ENCODE measurements at places on chromosomes 5 and 9. TPM values are rescaled to one million over a fixed set of nuclear protein-coding genes. Genes with fewer than 3 reads are reported as not detected.

The RNF183 gene
- not detected for total RNA-seq

The NSG2 gene
- 0.60 TPM for total RNA-seq

The PCDH12 gene
- 0.57 TPM for total RNA-seq

DNA sequence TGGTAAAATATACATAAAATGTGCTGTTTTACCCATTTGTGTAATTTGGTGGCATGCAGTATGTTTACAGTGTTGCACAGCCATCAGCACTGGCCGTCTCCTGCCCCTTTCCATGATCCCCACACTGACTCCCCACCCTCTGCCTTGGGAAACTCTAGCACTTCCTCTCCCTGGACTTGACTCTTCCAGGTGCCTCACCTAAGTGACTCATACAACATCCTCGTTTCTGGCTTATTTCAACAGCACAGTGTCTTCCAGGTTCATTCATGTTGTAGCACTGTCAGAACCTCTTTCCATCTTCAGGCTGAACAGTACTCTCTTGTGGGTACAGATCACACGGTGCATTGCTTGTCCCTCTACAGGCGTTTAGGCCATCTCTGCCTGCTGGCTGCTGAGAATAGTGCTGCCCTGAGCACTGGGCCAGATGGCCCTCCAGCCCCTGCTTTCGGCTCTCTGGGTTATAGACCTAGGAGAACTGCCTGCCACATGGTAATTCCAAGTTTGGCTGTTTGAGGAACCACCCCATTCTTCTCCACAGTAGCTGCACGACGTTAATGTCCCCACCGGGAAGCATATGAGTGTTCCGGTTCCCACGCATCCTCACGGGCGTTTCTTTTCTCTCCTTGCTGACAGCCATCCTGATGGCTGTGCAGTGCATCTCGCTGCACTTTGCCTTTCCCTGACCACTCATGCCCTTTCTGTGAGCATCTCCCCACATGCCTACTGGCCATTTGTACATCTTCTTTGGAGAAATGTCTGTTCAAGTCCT lies 211.8 kb downstream of the FANCC start:
- no peak for DNase-seq

The MEIKIN gene
- not detected for total RNA-seq

GRCh38 chr9:127686461-127687393 lies 20.1 kb upstream of the CFAP157 start:
- DNase-seq: no peak

DNA sequence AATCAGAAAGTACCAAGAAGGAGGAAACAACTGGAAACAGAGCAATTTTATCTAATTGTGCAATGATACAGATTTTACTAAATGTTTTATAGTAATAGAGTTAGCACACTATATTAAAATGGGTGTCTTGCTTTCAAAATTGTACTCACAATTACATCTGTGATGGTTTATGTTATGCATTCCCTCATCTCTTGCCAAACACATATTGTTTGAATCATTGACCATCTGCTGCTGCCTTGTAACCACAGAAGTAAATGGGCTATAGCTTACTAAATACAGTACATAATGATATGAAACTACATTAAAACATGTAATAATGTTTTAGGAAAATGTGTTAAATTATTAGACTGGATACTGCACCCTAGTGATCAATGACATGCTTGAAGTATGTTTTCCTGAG lies 158.1 kb downstream of the SLC25A46 start:
- no peak for DNase-seq

- DNase-seq: peak; percentile 63
Observed at GRCh38 chr9:1050125-1050895, at the start of gene DMRT2. Gene DMRT2, plus strand, starts transcription at chr9:1050357. Its CDS starts 1,257 bp downstream, at chr9:1051614.

DNA sequence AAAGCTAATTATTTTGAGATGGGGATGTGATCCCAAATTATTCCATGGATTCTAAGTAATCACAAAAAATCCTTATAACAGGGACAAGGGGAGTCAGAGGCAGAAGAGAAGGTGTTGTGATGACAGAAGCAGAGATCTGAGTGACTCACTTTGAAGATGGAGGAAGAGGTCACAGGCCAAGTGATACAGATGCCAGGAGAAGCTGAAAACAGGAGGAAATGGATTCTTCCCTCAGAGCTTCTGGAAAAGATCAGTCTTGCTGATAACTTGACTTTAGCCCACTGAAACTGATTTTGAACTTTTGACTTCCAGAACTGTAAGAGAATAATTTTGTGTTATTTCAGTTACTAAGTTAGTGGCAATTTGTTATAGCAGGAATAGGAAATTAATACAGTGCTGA lies 105.3 kb downstream of the GCNT1 start:
- DNase-seq: no peak

DNA sequence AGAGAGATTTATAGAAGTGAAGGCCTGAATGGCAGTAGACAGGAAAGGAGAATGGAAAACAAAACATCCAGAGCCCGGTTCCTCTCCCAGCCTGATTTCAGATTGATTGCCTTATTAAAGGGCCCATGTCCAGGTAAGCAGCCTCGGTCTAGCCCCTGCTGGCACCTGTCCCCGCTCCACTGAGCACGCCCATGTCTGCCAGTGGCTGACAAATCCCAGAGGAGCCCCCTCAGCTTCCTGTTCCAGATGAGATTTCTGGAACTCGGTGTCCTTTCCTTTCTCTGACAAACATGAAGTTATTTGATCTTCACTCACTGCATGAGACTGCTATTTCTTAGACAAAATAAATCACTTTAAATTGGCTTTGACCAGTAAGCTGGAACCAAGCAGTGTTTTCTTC lies 187.0 kb upstream of the ADCY2 start:
- no peak for DNase-seq

DNA sequence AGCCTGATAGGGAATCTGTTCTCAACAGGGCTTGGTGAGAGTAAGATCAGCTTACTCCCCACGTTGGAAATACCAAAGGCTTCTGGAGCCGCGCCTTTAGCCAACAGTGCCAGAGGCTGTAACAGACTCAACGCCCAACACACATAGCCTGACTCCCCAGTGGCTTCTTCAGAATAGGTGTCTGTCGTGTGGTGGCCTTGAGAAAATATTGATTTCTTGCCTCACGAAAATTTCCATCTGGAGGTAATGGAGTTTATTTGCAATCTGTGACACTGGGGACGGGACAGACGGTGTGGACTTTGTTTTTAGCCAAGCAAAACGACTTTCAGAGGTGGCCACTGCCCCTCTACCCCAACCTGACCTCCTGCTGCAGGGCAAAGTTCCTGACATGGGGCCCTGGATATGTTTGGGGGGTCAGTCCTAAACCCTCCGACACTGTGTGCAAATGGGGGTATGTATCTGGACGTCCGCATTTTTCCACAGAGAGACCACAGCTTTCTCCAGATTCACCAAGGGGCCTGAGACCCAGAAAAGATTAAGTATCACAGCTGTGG lies 189.3 kb downstream of the CDK5RAP2 start:
- DNase-seq: no peak

GRCh38 chr9:35569206-35569605 lies 35.9 kb upstream of the TESK1 start:
- DNase-seq: no peak

DNA sequence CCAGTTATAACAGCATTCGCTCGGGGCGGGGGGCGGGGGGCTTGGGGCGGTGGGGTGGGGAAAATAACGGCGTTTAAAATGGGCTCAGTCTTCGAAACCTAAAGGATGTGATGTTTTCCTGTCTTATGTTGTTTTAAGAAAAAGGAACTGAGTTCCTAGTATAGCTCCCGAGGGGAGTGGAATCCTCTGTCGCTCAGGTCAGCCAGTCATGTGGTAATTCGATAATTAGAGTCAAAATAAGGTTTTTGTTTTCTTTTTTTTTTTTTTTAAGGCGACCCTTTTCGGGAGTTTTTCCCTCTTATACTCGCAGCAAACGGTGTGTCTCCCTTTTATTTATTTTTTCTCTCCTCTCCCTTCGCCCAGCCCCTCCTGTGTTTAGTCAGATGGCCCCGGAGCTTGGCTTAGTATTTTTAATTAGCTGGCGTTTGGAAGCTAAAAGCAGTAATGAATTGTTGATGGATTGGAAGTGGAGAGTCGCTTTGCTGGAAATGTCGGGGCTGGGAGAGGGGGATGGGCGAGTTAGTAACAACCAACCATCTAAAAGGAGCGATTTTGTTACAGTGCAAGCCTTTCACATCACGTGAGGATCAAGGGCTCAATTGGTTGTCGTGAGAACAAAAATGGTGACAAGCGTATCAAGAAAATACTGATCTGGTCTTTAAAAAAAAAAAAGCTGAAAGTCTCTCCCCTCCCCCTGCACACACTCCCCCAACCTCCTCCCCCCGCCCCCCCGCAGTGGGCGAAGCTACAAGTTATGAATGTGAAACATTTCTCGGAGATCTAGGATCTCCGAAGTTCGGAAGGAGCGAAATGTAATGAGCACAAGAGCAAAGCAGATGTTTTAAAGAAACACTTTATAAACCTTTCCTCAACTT lies 714 bp upstream of the ZNF608 start:
- peak; percentile 84 for DNase-seq

DNA sequence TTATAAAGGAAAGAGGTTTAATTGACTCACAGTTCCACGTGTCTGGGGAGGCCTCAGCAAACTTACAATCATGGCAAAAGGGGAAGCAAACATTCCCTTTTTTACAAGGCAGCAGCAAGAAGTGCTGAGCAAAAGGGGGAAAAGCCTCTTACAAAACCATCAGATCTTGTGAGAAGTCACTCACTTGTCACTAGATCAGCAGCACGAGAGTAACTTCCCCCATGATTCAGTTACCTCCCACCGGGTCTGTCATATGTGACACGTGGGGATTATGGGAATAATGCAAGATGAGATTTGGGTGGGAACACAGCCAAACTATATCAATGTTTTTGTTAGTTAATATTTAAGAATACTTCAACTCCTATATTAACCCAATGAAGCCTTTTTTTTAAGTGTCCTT lies 275.2 kb upstream of the CDH9 start:
- no peak for DNase-seq

DNA sequence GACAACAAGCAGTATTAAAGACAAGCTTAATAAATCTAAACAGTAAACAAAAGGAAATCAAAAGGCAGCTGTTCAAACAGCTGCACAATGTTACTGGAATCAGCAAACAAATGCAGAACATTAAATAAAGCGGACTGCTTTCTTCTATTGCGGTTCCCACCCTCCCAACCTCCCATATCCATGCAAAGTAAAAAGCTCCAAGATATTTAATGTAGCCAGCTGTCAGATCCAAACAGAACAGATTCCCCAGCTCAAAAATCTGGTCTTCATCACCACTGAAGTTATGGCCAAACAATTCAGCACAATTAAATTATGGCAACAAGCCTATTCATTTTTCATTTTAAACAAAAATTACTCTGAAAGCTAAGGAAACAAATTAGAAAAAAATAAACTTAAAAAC lies 75.9 kb downstream of the SLC38A9 start:
- no peak for DNase-seq

- no peak for DNase-seq
Observed at GRCh38 chr5:163586531-163586956, 81.1 kb downstream of the MAT2B start.

The GABBR2 gene
- not detected for total RNA-seq

The LRRC19 gene
- not detected for total RNA-seq

The TLX3 gene
- not detected for total RNA-seq

DNA sequence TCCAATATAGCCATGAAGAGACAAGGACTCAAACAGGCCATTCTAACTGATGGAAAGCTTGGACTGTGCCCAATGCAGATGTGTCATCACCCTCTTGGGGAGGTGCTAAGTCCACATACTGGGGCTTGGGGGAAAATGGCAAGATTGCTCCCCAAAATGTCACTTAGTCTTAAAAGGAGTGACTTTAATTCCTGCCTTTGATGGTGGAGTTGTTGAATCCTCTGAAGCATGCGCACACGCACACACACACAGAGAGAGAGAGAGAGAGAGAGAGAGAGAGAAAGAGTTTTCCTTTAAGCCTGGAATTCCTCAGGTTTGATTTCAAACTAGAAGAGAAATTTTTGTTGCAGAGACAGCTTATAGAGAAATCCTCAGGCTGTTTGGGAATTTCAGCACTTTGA lies 161.9 kb upstream of the GAS1 start:
- DNase-seq: no peak

GRCh38 chr9:136902259-136902821 lies 16.0 kb downstream of the TRAF2 start:
- DNase-seq: no peak

The TPPP gene
- total RNA-seq: 0.09 TPM

GRCh38 chr5:130099008-130099407 lies 194.7 kb downstream of the CHSY3 start:
- DNase-seq: no peak

DNA sequence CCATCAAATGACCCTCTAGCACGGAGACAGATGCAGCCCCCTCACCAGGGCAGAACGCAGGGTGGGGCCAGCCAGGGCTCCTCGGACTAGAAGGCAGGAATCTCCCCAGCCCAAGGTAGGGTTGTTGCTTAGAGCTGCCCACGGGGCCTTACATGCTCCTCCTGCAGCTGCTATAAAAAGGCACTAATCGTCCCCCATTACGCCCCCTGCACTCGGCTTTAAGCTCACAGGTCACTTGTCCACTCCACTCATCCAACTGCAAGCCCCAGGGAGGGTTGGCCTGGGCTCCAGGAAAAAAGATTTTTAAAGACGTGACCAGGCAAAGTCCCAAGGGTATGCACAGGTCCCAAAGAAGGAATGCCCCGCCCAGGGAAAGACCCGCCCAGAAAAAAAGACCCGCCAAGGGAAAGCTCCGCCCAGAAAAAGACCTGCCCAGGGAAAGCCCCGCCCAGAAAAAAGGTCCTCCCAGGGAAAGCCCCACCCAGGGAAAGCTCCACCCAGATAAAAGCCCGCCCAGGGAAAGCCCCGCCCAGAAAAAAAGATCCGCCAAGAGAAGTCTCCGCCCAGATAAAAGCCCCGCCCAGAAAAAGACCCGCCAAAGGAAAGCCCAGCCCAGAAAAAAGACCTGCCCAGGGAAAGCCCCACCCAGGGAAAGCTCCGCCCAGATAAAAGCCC lies 11.1 kb downstream of the GRIN1 start:
- no peak for DNase-seq

DNA sequence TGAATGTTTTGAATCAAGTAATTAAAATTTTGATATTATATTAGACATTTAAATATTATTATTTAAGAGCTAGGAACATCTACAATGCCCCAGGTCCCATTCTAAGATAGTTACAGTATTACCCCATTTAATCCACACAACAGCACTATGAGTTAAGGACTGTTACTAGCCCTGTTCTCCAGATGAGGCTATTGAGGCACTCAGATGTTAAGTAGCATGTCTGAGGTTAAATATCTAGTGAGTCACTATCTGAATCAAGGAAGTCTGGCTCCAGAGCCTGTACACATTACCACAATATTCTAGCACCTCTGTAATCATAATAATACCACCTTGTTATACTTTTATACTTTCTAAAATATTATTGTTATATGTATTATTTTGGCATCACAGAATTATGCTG lies 304.6 kb downstream of the PDE4D start:
- DNase-seq: no peak

Measured in A673 (cell line).